ENCODE measurements at places on chromosomes 5 and 9.

DNA sequence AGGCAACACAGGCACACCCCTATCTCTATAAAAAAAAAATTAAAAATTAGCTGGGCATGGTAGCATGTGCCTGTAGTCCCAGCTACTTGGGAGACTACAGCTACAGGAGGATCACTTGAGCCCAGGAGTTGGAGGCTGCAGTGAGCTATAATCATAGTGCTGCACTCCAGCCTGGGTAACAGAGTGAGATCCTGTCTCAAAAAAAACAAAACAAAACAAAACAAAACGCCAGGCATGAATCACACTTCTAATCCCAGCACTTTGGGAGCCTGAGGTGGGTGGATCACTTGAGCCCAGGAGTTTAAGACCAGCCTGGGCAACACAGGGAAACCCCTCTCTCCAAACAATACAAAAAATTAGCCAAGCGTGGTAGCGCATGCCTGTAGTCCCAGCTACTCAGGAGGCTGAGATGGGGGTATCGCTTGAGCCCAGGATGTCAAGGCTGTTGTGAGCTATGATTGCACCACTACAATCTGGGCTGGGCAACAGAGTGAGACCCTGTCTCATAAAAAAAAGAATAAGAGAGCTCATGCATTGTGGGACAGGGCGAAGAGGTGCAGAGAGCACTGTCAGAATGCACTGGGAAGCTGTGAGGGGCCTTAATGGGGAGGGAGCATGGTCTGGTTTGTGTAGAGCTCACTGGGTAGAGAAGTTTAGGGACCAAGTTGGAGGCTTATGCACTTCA, 8.4 kb upstream of the SAP30L start:
- DNase-seq = no peak

- DNase-seq = no peak
Observed at GRCh38 chr5:116371935-116372334, 202.7 kb downstream of the SEMA6A start.

GRCh38 chr9:134494905-134495304, 146.7 kb upstream of the COL5A1 start:
- no peak for DNase-seq

DNA sequence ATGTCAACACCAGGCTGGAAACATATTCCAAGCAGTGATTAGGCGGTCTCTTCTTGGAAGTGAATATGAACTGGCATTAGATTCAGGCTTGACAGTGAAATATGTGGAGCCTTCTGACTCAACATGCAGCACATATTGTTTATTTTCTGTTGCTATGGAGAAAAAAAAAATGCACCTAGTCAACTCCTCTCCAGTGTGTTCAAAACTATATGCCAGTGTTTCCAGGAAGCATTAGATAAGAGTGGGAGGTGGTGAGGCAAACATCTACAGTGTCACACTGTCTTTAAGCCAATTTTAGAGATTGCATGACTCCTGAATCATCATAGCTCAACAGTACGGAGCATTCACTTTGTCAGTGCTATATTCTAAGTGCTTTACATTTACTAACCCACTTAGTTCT, 117.9 kb downstream of the HCN1 start:
- no peak for DNase-seq

DNA sequence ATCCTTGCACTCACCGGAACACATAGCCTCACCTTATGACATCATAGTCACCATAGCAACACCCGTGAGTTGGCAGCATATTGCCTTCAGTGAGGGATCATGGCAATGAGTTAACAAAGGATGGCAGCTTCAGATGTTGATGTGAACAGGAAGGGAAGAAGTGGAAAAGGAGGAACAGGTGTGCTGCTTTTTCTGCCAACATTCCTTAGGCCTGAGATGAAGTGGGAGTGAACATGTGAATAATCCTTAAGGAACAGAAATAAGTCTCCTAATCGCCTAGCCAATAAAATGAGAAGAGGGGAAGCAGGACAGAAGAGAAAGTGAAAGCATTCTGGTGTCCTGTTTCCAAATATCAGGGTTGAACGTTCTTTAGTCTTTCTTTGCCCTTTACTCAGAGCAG, 360.0 kb downstream of the BRINP1 start:
- DNase-seq = no peak

- no peak for DNase-seq
Observed at GRCh38 chr5:34041247-34041972, 1.6 kb downstream of the C1QTNF3 start.

GRCh38 chr9:8424786-8425410, 625.3 kb upstream of the DMAC1 start:
- no peak for DNase-seq

- DNase-seq = no peak
Observed at GRCh38 chr5:112915831-112916230, 6.2 kb downstream of the REEP5 start.

GRCh38 chr5:168125445-168126199, 165.8 kb upstream of the WWC1 start:
- DNase-seq = no peak

- DNase-seq = peak; percentile 30
Observed at GRCh38 chr5:96660971-96661854, 963 bp upstream of the CAST start.

DNA sequence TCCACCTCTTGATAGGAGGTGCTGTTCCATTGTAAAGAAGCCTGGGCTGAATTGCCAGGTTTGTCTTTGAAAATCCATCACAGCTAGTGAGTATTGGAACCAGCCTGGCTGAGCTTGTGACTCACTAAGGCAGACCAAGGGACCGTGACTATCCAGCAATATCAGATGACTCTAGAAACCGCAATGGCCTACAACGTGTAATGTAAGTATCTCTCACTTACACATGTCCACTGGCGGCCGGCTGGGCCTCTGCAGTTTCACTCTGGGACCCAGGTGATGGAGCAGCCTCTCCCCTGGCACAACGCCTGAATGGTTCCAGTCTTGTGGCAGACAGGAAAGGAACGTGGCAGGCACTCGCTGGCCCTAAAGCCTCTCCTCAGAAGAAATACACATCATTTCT, 3.1 kb upstream of the HRH2 start:
- DNase-seq = no peak

DNA sequence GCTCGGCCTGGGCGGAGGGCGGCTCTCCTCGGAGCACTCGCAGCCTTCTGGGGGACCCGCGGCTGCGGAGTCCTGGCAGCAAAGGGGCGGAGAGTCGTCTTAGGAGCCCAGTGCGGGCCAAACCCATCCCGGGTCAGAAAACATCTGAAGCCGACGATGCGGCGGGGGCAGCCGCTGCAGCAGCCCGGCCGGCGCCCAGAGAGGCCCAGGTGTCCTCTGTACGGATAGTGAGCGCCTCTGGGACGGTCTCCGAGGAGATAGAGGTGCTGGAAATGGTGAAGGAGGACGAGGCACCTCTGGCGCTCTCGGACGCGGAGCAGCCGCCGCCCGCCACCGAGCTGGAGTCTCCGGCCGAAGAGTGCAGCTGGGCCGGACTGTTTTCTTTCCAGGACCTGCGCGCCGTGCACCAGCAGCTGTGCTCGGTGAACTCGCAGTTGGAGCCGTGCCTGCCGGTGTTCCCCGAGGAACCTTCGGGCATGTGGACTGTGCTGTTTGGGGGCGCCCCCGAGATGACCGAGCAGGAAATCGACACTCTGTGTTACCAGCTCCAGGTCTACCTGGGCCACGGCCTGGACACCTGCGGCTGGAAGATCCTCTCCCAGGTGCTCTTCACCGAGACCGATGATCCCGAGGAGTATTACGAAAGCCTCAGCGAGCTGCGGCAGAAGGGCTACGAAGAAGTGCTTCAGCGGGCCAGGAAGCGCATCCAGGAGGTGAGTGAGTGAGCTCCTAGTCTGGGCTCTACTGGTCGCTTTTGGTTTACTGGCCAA, 1.2 kb downstream of the JMY start:
- DNase-seq = peak; percentile 11

DNA sequence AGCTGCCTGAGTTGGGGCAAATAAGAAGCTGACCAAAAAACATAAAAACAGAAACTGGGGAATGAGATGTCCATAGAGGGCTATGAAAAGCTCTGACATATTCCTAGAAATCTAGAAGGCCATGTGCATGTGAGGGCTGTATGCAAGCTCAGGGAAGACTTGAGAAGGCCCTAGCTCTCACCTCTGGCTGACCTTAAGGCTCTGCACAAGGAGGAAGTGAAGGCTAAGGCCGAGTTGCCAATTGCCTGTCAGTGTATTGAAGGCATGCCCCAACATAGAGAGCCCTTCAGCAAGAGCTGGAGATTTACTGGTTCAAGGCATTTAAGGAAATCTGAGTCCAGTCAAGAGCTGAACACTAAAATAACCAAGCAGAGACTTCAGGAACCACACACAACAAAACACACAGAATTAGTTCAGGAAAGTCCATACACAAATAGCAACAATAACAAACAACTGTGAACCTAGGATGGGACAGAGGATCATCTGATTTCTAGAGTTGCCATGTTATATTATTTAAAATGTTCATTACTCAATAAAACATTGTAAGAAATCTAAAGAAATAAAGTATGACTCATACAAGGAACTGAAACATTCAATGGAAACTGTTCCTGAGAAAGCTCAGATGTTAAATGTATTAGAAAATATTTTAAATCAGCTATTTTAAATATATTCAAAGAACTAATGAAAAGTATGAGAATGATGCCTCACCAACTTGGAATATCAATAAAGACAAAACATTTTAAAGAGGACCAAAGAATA, 161.8 kb downstream of the AUH start:
- DNase-seq = no peak

GRCh38 chr5:170751631-170752030, 31.9 kb upstream of the GABRP start:
- no peak for DNase-seq

GRCh38 chr9:3567988-3568387, 42.2 kb upstream of the RFX3 start:
- no peak for DNase-seq

DNA sequence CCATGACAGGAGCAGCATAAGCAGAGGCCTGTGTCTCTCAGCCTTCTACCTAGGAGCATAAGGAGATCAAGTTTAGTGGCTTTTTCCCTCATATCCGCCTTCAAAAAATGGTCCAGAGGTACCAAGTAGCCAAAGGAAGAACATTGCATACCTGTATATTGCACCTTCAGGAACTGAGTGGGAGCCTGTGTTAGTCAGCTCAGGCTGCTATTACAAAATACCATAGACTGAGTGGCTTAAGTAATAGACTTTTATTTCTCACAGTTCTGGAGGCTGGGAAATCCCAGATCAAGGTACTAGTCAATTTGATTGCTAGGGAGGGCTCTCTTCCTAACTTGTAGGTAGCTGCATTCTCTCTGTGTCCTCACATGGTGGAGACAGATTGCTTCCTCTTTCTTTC, 597.4 kb upstream of the PTGER4 start:
- no peak for DNase-seq

DNA sequence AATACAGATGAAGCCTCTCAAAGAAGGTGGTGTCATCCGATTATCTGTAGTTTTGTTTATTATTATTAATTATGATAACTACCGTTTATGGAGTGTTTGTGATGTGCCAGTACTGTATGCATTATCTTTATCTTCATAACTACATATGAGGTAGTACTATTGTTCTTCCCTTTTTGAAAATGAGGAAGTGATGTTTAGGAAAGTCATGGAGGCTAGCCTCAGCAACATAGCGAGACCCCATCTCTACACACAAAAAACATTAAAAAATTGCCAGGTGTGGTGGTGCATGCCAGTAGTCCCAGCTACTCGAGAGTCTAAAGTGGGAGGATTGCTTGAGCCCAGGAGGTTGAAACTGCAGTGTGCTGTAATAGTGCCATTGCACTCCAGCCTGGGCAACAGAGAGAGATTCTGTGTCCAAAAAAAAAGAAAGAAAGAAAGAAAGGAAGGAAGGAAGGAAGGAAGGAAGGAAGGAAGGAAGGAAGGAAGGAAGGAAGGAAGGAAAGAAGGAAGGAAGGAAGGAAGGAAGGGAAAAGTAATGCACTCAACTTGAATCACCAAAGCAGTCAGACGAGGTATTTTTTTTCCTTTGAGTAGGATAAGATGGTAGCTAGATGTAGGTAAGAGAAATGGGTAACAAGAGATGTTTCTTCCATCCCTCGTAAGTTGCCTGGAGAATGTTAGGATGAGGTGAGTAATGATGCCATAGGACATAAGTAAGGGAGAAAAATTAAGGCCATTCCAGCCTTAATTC, 47.8 kb downstream of the PAM start:
- no peak for DNase-seq

- no peak for DNase-seq
Observed at GRCh38 chr5:65013166-65013565, 244.4 kb downstream of the CWC27 start.

DNA sequence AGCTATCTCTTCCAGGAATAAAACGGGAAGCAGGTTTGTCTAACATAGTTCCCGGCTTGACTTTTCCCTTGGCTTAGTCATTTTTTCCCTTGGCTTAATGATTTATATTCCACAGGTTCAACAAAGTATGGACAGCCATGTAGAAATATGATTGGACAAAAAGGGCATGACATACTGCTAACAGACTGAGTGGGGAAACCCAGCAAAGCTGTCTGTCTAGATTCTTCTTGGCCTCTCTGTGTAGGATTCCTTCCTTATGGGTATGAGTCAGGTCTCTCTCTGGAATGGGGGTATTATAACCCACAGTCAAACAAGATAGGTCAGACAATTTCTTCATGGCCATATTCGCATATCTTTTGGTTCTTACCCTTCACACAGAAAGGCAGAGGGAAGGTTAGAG, 5.7 kb upstream of the MTAP start:
- no peak for DNase-seq

- no peak for DNase-seq
Observed at GRCh38 chr5:157115012-157115411, 6.2 kb upstream of the HAVCR2 start.

DNA sequence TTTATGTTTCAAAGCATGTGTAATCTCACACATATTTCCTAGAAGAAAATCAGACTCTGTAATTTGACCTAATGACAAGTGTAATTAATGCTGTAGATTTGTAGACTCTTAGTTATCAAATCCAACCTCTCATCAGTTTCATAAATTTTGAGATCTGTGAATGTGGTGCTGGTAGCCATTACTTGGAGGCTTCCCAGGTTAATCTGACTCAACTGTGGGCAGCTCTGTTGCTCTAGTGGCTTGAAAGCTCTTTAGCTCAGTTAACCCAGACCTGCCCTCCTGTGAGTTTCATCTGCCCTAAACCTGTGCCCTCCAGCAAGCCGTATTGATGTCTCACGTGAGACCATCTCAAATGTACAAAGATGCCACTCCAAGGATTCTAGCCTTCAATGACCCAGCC, 323.4 kb downstream of the FBXL7 start:
- no peak for DNase-seq

DNA sequence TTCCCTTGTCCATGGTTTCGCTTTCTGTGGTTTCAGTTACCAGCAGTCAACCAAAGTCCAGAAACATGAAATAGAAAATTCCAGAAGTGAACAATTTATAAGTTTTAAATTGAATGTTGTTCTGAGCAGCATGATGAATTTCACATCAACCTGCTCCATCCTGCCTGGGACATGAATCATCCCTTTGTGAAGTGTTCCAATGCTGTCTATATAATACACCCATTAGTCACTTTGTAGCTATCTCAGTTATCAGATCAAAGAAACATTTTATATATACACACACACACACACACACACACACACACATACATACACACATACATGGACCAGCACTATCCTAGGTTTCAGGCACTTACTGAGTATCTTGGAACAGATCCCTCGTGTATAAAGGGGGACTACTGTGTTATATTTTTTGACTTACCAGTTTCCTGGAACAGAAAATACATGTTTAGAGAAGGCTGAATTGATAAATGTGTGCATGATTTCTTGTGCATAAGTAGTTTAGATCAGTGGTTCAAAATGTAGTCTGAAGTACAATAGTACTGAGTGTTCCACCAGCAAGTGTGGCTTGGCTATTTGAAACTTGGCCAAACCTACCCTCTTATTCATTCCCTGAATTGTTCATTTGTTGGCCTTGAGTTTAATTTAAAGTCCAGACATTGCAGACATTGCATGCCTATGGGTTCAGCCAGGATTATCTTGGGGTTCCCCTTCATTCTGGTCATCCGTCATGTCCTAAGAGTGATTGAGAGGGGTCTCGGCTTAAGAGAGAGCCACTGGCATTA, 510.0 kb downstream of the GADD45G start:
- no peak for DNase-seq

All from activated gamma-delta T cell treated with Interleukin-2 at 50 U/mL for 16 hours (primary cell).